CD8-positive, alpha-beta T cell (primary cell): ENCODE measurements at places on chromosomes 12 and 14. TPM values are rescaled to one million over a fixed set of nuclear protein-coding genes. Genes with fewer than 3 reads are reported as not detected.

DNA sequence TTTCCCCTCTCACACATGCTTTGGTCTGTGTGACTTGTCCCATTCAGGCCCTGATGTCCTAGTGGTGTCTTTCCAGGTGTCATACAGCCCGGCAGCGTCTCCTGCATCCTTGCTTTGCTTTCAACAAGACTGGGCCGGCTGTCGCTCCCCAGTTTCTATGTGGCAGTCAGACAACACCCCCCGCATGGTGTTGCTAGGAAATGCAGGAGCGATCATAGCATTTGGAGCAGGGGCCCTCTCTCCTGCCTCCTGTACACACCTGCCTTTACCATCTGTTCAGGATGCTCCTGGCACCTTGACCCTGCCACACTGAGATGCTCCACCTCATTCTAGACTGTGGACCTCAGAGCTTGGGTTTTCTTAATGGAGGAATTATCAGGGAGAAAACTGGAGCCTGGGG, 29.5 kb downstream of the CACNA1C start:
- no peak for DNase-seq

DNA sequence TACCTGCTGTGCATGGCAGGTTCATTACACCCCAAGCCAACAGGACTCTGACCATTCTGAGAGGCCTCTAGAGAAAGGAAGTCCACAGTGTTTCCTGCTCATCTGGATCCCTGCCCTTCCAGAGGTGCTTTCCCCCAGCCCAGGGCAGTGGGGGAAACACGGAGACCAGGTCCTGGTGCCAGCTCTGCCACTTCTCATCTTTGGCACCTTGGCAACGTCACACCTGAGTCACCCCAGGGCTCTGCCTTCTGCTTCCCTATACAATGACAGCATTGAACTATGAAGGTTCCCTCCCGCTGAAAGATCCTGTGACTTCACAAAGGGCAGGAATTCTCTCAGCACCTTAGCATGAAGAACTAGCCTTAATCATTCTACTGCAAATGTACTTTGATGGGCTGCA, 74.9 kb downstream of the ANO2 start:
- no peak for DNase-seq

DNA sequence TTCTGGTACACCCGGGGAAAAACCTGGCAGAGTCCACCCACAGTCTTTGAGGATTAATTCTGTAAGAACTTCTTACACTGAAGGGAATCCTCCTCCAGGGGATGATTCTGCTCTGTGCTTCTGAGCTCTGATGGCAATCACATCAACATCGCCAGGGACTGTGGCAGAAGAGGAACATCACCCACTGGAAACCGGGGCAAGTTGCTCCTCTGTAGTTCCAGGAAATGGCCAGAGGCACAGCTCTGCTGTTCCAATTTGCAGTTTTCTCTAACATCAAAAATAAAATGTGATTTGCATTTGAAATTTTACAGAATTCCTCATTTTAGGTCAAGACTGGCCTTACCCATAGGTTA, 207.6 kb downstream of the DAD1 start:
- no peak for DNase-seq

GRCh38 chr14:90969531-90970166, 90.8 kb downstream of the RPS6KA5 start:
- no peak for DNase-seq

GRCh38 chr12:20503858-20504257, 135.5 kb downstream of the PDE3A start:
- no peak for DNase-seq

GRCh38 chr14:90943367-90943766, 117.1 kb downstream of the RPS6KA5 start:
- no peak for DNase-seq

DNA sequence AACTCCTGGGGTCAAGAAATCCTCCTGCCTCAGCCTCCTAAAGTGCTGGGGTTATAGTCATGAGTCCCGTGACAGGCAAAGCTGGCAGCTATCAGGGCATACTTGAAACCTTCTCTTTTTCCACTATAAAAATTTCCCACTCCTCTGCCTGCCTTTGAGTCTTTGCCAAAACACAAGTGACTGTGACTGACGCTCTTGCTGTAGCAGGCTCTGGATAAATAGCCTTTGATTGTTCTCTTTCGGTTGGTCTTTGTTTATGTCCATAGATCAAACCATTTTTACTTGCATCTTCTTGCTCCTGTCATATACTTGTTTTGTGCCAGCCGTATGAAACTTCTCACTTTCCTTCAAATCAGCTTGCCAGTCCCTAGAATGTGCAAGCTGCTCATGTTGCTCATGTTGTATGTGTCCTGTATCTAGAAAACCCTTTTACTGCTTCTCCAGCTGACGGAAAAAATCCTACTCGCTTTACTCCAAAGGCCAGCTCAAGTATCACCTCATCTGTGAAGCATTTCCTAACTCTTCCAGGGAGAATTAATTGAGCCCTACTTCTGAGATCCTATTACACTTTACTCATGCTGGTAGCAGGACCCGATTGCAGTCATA, 73.1 kb downstream of the RESF1 start:
- DNase-seq: no peak

GRCh38 chr12:19507823-19508222, 68.5 kb downstream of the AEBP2 start:
- DNase-seq: no peak

GRCh38 chr12:120853188-120853587, 51.0 kb downstream of the SPPL3 start:
- no peak for DNase-seq

DNA sequence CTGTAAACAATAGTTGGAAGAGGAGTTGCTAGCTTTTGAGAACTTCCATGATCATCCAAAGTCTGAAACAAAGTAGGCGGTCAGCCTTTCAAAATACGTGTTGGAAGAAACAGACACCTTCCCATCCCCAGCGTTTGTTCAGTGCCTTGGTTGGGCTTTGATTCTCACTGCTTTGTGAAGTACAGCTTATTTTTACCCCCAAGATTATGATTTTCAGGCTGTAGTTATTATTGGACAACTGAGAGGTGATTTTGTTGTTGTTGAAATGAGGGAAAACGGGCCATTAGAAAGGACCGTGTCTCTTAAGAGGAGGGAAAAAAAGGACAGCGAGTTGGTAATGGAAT, 921 bp upstream of the CEP83 start:
- no peak for DNase-seq

DNA sequence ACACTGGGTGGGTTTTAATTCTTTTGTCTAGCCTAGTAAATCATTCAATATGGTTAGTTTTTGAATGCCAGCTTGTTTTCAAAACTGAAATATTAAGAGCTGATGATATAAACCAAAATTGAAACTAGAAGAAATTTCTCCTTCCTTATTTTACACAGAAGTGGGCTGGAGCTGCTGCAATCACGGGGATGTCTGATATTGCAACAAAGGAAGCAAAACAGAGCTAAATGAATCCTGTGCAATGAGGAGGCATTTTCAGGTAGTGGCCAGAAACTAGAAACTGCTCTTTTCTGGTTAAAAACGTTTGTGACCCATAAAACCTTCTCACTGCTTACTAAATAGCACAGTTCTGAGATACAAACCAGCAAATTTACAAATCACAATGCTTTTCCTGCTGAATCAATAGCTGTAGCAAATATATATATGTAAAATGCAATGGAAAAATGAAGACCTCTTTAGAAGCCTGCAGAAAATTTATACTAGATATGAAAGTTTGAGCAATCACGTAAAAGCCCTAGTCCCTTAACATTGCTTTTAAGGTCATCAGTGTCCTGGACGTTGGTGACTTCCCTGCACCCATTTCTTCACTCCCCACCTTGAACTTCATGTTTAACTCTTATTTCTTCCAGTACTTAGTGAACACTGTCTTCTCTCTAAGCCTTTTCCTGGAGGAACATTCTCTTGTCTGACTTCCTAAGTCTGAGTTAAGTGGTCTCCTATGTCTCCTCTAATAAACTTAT, 15.9 kb upstream of the LRRK2 start:
- DNase-seq: no peak

GRCh38 chr12:79778802-79779448, 88.2 kb upstream of the PAWR start:
- no peak for DNase-seq

- no peak for DNase-seq
Measured at GRCh38 chr12:52367876-52368275, 595 bp upstream of the KRT85 start.

DNA sequence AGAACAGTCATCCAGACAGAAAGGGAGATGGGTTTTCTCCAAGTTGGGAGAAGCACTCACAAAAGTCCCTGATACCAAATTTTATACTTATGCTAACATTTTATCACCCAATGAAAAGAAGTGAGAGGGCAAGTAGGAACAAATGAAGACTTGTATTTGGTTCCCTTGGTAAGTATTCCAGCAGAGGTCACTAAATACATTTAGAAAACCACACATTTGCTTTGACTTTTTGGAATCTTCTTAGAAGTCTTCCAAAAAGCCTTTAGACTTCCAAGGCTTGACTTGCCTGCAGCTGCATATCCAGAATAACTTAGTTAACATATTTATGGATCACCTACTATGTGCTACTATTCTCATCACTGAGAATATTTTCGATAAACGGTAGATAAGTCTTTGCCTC, 3.1 kb upstream of the GYS2 start:
- no peak for DNase-seq

- no peak for DNase-seq
Measured at GRCh38 chr12:6274231-6275221, 36.0 kb upstream of the PLEKHG6 start.

GRCh38 chr12:105443802-105444652, 113.5 kb downstream of the C12orf75 start:
- no peak for DNase-seq

- DNase-seq: no peak
Measured at GRCh38 chr14:85596562-85596961, 66.6 kb downstream of the FLRT2 start.

- no peak for DNase-seq
Measured at GRCh38 chr14:42319996-42320395, 713.3 kb downstream of the LRFN5 start.

GRCh38 chr12:57623385-57623784, 9.6 kb downstream of the B4GALNT1 start:
- DNase-seq: no peak

DNA sequence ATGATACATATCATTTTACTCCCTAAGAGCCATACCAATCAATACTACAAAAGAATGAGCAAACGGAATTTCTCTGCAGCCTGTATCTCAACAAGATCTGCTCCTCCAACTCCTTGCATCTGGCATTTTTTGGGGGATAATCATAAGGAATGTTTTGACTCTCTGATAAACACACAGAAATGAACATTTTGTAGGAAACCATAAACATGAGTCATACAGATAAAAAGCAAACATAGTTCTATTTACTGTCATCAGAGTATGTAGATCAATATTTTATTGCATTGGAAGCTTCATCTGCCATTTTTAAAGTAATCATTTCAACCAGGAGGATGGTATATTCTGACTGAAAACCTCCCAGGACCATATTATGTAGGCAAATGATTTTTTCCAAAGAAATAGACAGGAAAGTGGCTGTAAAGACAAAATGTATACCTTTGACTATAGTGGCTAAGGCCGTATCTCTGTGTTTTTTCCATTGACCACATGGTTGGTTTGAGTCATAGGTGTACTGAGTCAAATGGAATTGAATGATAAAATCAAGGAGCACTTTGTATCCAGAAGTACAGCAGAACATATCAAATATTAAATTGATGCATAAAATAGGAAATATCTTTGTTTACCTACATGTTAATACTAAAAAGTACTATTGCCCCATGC, 32.4 kb upstream of the CD69 start:
- DNase-seq: no peak

Gene ABCC9
- not detected for total RNA-seq

Gene MUCL1
- total RNA-seq: not detected

Gene OR6C75
- not detected for total RNA-seq

Gene OTX2
- not detected for total RNA-seq

Gene BTG1
- total RNA-seq: 1,847 TPM

Gene TOMM20L
- 0.92 TPM for total RNA-seq

Gene IFNG-AS1
- total RNA-seq: 3.0 TPM

Gene TAS2R30
- 2.9 TPM for total RNA-seq

Gene LHX5
- total RNA-seq: not detected

Gene C1S
- 1.5 TPM for total RNA-seq

Gene ESR2
- 0.14 TPM for total RNA-seq

Gene PCBP2
- 1,250 TPM for total RNA-seq

Gene FAM186B
- total RNA-seq: 1.0 TPM

Gene IQSEC3
- total RNA-seq: 4.4 TPM

Gene STON2
- total RNA-seq: not detected

Gene C3AR1
- total RNA-seq: 1.8 TPM

Gene BEST3
- not detected for total RNA-seq
